ENCODE measurements at places on chromosomes 1 and 21.

DNA sequence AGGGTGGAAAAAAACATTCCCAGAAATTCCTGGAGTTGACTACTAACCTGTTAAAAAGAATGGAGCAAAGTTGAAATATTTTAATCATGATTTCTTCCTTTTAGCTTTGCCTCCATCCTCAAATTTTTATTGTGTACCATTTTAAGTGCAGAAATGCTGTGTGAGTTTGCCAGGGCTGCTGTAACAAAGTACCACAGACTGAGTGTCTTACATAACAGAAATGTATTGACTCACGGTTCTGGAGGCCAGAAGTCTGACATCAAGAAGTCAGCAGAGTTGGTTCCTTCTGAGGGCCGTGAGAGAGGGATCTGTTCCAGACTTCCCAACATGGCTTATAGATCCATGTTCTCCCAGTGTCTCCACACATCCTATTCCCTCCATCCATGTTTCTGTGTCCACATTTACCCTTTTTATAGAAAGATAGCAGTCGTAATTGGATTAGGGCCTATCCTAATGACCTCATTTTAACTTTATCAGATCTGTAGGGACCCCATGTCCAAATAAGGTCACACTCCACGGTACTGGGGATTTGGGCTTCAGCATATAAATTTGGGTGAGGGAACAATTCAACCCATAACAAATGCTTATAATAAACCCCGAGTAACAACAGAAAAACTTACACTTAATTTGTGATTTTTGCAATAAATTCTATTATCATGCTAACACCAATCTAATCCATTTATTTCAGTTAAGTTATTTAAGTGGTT lies 12.7 kb downstream of the SNX7 start:
- no peak for DNase-seq

DNA sequence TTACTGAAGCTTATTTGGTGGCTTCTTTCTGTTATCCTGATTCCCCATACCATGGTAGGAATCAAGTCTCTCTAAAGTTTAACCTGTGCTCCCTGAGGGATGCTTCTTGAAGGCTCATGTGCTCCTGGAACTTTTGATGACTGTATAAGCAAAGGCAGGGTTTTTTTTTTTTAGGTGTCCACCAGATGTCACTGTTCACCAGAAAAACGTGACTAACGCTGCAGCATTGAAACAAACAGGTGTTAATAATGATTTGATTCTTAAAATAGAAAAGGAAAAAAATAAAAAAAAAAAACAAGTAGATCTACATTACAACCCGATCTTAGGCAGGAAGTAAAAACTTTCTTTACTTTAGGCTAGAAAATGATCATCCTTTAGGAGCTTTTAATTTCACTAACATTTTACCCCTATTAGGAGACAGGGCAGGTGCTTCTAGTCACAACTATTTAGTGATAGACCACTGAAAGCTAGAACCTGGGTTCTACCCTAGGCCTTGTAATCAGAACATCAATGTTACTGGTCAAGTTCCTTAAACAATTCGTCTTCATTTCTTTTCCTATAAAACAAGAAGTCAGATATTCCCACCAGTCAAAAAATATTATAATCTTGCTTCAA lies 223.0 kb downstream of the PLA2G4A start:
- no peak for DNase-seq

- DNase-seq: no peak
Measured at GRCh38 chr1:41851589-41851988, 67.1 kb downstream of the HIVEP3 start.

- no peak for DNase-seq
Measured at GRCh38 chr1:174008979-174009378, 13.2 kb downstream of the RC3H1 start.

- no peak for DNase-seq
Measured at GRCh38 chr1:18946550-18947381, 9.7 kb downstream of the IFFO2 start.

GRCh38 chr1:212127221-212127620 lies 91.7 kb downstream of the DTL start:
- no peak for DNase-seq

- peak; percentile 12 for DNase-seq
Measured at GRCh38 chr1:27618341-27619082, 14.6 kb upstream of the AHDC1 start.

- no peak for DNase-seq
Measured at GRCh38 chr1:237098541-237098940, 56.6 kb downstream of the RYR2 start.
